ENCODE measurements at places on chromosomes 13 and 19.

DNA sequence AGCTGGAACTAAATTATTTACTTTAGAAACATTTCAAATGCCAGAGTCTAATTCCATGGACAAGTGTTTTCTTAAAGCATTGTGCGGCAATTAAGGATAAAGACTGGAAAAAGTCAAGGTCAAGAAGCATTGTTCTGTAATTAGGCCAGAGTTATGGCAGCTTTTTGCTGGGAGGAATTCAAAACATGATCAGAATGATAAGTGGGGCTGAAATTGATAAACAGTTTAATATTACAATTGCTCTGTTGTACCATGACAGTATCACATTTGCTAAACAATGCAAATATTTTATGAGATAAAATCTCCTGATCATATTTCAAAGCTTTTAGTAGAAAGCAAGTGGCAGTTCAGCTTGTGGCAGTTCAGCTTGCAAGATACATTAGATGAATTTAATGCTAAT, 513.7 kb downstream of the GPC6 start:
- no peak for DNase-seq

DNA sequence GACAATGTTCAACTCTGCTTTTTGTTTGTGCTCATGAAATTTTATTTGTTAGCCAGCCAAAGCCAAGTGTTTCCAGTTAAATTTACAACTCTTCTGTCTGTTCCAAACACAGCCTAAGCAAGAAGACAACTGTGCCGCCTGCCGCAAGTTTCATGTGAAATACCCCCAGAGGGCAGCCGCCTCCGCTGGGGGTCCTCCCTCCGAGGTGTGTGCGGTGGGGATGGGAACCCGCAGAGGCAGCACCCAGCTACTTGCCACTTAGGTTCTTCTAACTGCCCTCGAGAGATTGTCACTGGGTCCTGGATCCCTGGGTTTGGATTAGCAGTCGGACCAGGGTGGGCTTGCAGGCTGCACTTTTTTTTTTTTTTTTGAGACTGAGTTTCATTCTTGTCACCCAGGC, 28.5 kb downstream of the ATP11A start:
- DNase-seq = no peak

- DNase-seq = no peak
These were observed 171.1 kb downstream of the STK24 start for GRCh38 chr13:98405690-98406344.

GRCh38 chr13:113562844-113563243, 21.7 kb upstream of the TFDP1 start:
- no peak for DNase-seq

- no peak for DNase-seq
These were observed 10.1 kb downstream of the TTYH1 start for GRCh38 chr19:54425382-54425723.

GRCh38 chr13:50513300-50513877, 330.1 kb downstream of the DLEU7 start:
- no peak for DNase-seq

- DNase-seq = no peak
These were observed 131.3 kb downstream of the URI1 start for GRCh38 chr19:30073152-30074000.

GRCh38 chr13:106498571-106498970, 36.9 kb downstream of the EFNB2 start:
- DNase-seq = no peak

DNA sequence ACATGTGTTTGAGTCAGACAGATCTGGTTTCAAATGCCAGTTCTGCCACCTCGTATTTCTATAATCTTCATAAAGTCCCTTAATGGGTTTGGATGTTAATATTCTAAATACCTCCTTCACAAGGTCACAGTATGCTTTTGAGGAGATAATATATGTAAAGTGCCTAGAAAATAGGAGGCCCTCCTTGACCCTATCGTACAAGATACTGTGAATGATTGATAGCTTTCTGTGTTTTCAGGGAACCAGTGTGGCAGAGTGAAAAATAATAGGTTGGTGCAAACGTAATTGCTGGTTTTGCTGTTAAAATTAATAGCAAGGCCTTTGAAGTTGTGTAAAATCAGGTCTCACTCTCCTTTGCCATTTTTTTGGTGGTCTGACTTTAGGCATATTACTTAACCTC, 77.5 kb upstream of the SCEL start:
- no peak for DNase-seq

DNA sequence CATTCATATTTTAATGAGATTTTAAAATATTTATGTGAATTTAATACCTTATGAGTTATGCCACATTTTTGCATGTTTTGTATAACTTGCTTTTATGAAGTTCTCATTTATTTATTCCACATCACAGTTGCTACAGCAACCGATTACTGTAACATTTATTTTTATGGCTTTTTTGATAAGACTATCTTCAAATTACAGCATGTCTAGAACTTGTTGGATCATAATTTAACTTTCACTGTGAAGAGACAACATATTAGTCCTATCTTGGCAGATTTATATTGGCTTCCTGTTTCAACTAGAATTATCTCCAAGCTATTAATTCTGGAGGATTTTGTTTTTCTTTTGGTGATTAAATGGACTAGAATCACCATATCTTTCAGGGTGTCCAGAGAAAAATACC, 793.7 kb upstream of the SLITRK5 start:
- no peak for DNase-seq

DNA sequence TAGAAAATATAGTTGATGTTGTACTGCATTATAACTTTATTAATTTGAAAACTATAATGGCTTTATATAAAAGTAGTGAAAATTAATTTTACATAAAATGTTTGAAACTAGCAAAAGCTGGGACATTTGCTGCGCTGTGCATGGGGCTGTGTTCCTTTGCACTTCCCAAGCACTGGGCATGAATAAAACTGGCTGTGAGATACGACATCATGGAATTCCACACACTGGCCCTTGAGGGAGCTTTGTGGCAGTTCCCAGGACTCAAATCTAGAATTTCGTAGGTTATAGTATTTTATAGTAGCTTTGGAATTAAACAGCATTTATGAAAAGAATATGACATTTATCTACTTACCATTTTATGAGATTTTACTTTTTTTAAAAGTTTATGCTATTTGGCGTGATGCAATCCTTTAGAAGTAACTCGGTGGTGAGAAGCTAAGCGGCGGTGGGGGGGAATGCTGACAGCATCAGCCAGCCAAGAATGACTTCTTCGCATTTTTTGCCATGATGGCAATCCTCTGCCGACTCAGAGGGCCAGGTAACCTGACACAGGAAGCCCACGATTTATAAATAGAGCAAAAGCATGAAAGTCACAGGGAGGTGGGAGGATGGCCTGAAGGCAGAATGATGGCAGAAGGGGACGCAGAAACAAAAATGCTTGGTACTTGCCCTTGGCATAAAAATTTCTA, 553.5 kb downstream of the MYO16 start:
- DNase-seq = no peak

- no peak for DNase-seq
These were observed 41.6 kb upstream of the ZNF730 start for GRCh38 chr19:23075031-23075733.

GRCh38 chr19:8576273-8576993, 809 bp downstream of the MYO1F start:
- no peak for DNase-seq

GRCh38 chr19:33887891-33888290, 91.2 kb downstream of the KCTD15 start:
- no peak for DNase-seq

GRCh38 chr19:43799502-43800142, 2.6 kb downstream of the LYPD5 start:
- DNase-seq = no peak

- no peak for DNase-seq
These were observed 2.1 kb upstream of the PNPLA6 start for GRCh38 chr19:7533281-7533885.

DNA sequence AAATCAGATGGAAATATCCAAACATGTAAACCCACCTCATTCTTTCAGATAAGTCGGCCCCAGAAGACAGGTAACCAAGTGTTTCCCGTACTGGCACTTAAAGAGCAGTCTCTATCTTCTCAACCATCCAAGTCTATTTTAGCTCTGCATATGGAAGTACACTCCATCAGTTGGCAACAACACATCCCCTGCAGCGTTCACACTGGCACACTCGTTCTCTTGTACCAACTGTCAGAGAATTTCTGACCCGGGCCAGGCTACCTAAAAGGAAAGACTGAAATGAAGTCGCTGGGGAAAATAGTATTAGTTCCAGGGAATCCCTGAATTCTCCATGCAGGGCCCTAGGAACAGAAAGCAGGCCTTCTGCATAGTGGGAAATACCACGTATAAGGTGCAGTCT, 109.3 kb downstream of the RXFP2 start:
- no peak for DNase-seq

DNA sequence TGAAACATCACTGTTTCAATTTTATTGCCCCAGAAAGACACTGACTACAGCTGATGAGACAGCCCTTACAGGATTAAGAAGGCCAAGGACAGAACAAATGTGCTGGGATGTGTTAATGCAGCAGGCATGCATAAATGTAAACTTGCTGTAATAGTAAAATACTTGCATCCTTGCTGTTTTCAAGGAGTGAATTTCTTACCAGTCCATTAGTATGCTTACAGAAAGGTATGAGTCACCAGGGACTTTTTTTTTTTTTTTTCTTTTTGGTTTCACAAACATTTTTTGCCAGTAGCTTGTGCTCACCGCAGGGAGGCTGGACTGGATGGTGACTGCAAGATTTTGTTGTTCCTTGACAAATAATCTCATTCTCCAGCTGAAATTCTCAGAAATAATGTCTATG, 55.1 kb downstream of the GPR180 start:
- DNase-seq = no peak

DNA sequence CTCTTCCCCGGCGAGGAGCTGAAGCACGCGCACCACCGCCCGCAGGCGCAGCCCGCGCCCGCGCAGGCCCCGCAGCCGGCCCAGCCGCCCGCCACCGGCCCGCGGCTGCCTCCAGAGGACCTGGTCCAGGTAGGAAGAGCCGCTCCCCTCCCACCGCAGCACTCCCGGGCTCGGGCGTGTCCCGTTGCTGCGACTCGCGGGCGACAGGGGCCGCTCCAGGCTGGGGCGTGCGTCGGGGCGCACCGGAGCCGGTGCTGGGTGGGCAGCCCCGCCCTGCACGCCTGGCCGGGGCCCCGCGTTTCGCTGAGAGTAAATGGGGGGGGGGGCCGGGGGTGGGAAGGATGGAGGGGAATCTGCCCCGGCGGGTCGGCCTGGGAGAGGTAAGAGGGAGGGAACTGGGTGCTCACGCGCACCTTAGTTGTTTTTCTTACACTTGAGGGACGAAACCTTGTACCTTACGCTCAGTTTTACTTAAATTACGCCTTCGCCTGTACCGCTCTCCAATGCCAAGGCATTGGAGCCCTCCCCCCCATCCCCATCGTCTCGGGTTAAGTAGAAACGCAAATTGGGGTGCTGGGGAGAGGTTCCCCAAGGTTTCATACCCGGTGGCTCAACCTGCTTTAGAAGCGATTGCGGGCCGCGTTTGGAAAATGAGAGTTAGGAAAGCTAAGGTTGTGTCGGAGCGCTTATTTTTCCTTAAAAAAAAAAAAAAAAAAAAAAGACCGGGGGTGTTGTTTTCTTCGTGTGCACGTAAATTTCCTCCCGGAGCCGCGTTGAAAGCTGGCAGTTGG, 850 bp downstream of the KLF5 start:
- DNase-seq = peak; percentile 41

DNA sequence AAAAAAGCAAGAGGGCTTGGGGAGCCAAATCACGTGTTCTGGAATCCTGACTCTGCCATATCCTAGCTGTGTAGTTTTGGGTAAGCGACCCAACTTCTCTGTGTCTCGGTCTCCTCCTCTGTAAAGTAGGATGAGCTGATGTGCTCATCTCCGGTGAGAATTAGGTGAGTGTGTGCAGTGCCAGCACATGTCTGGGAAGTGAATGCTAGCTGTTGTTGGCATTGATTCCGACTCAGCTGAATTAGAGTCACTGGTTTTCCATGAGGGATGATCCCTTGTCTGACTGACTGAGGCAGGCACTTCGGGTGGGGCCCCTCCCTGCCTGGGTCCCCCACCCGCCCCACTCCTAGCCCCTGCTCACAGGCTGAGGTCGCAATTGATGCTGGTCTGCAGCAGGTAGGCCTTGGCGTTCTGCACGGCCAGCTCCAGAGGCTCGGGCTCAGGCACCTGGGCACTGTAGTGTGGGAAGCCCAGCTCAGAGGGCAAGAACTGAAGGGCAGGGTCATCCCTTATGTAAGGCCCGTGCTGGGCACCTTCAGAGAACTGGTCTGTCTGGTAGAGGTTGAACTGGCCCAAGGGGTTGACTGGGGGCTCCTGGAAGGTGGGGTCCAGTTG, 835 bp downstream of the RSPH6A start:
- no peak for DNase-seq

DNA sequence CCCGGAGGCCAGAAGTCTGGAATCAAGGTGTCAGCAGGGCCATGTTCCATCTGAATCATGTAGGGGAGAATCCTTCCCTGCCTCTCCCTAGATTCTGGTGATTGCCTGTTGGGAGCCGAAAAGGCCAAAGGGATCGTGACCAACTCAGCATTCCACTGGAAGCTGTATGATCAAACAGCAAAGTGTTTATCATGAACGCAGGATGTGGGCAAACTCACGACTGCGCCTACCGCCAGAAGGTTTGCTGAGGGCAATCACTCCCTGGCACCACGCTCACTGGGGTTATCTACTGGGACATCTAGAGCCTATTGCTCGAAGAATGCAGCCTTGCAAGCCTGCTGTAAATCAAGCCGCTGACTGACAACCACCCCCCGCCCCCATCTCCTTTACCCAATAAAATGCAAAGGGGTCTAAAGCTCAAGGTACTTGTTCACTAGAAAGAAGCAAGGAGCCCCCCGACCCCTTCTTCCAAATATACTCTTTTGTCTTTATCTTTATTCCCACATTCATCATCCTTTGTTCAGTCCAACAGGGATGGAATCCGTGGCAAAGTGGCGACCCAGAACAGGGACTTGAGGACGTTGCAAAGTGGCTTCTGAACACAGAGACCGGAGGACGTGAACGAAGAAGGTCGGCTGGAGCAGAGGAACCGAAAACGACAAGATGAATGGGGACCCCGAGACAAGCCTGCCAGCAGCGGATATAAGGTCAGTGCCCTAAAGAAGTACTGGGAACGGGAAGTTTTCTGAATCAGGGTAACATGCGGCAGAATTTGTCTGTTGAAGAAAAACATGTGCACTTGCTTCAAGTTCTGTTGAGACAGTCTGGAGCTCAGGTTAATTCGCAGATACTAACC, 16.8 kb downstream of the CLEC4M start:
- DNase-seq = no peak

DNA sequence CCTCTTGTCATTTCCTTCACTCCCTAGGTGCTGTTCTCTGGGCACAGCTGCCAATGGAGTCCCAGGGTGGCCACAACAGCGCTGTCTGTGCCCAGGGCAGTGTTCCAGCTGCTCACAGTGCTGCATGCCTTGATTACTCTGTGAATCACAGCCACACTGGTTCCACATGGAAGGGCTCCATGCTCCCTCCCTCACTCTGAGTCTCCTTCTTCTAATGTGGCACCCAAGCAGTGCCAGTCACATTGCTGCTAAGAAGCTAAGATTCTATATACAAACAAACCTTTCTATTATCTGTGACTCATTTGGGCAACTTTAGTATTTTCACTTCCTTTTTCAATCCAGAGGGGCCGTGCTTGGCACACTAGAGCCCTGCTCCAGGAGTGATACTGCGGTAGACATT, 248.7 kb downstream of the TDRD3 start:
- DNase-seq = no peak

Data from activated naive CD4-positive, alpha-beta T cell treated with anti-CD3 and anti-CD28 coated beads, Interleukin-2, amount 50 U/mL, for 16 hours (primary cell).